ENCODE measurements at places on chromosomes 1 and 21.

DNA sequence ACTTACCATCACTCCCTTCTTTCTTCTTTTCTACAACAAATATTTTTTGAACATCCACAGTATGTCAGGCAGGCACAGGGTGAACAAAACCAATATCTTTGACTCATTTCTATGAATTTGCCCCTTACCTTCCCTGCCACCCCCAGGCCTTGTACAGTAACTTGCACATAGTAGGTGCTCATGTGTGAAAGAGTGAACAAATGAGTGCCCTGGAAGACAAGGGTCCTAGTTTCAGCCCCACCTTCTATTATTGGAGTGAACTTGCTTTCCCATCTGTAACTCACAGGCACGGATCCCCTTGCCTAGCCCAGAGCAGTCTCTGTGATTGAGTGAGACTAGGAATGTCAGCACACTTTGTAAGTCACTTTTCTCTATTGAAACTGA, 12.8 kb downstream of the ZDHHC18 start:
- no peak for DNase-seq

DNA sequence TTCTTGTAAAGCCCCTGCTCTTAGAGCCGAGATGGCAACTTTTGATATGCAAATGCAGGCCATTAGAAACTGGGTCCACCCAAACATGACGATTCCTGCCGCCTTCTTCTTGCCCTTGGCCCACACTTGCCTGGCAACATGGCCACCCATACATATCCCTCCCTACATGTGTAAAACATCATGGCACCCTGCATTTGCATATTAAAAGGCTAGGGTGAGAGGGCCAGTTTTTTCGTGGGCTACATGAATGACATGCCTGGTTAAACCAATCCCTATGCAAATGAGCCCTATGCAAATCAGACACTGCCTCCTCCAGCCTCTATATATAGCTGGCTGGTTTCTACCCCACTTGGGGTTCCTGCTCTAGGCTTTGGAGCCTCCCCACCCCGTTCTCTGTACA, 18.8 kb downstream of the PLA2G2A start:
- no peak for DNase-seq

GRCh38 chr21:40706176-40706575, 140.8 kb downstream of the DSCAM start:
- no peak for DNase-seq

DNA sequence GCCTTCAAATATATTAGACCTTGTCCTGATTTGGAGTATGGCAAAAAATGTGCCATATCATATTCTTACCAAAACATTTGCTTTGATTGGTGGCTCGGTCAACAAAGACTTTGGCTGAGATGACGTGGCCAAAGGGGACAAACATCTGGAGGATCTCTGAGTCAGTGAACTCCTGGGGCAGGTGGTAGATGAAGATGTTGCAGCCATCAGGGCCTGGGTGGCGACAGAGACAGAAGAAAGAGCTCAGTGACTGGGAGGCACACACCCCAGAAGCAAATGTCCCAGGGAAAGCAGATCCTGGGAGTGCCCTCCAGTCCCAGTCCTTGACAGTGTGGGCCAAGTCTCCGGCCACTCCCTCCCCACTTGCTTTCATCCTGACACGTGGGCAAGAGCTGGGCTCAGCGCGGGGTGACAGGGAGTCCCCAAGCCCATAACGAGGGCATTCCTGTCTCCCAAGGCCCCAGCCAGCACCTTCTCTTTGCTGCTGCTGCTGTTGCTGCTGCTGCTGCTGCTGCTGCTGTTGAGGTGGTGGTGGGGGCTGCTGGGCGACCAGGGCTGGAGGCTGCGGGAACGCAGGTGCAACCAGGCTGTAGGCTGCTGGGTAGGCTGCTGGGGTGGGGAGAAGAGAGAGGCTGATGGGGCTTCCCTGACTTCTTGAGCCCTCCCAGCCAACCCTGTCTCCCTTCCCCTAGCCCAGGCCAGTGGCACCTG, 10.7 kb downstream of the CELF3 start:
- no peak for DNase-seq

DNA sequence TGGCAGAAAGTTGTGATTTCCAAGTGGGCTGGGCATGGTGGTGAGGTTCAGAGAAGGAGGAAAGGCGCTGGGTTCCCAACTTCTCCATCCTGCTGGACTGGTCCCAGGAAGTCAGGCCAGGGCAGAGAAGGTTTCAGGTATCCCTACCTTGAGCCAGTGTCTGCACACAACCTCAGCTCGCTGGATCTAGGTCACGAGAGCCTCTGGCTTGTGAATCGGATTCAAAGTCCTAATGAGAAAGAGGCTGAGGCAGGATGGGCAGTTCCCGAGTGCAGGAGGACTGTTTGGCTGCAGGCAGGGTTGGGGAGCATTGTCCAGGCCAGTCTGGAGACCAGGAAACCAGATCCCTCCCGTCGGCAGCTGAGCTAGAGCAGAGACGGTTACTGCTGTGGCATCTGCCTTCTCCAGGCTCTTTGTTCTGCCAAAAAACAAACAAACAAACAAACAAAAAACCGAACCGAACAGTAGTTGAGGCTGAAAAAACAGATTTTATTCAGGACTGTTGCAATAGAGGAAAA, 19.5 kb upstream of the IGSF21 start:
- no peak for DNase-seq

- no peak for DNase-seq
Observed at GRCh38 chr1:57741521-57741920, 317.7 kb upstream of the DAB1 start.

- peak; percentile 80 for DNase-seq
Observed at GRCh38 chr1:156797212-156797871, 19.3 kb downstream of the SH2D2A start.

All from CD4-positive, alpha-beta T cell treated with Interleukin-10 for 1 hour (primary cell).